ENCODE measurements at places on chromosomes 6 and 20. TPM values are rescaled to one million over a fixed set of nuclear protein-coding genes. Genes with fewer than 3 reads are reported as not detected.

GRCh38 chr6:104201557-104201956, 658.2 kb downstream of the HACE1 start:
- no peak overlapping the region for H3K4me3 ChIP-seq
- no peaks in the 10 kb centered on the region for H3K36me3 ChIP-seq
- no peaks in the 10 kb centered on the region for H3K27me3 ChIP-seq
- no peaks in the 10 kb centered on the region for H3K4me1 ChIP-seq
- no peak for DNase-seq
- H3K27ac ChIP-seq, result no peak overlapping the region

DNA sequence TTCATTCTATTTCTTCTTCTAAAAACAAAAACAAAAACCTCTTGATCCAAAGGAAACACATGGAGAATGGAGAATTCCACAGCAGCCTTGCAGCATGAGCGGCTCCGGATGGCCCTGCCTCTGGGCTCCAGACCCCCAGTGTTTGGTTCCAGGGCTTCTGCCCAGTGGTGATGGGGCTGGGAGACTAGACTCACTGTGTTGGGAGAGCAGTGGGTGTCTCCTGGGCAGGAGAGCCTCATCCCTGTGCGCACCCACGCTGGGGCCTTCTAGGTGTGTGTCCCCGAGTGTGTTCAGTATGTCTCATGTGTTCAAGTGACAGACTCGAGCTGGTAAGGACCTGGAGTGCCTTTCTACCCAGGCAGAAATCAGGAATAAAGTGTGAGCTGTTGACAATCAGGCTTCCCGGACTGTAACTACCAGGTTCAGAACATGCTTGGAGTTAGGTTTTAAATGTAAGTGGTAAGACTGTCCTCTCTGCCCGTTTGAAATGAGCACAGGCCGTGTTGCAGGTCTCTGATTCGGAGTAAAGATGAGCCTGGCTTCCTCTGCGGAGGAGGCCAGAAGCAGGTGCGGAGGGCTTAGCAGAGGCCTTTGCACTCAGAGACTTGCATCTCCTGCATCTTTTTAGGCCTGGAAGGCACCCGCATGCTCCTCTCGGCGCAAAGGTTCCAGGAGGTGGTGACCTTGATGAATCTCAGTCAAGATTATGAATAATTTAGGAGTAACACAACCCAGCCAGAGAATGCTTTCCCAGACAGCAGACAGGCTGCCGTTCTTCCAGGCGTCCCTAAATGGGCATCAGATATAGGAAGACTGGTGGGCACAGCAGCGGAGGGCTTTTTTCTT, 253.6 kb downstream of the CDH26 start:
- no peaks in the 10 kb centered on the region for H3K27me3 ChIP-seq
- H3K27ac ChIP-seq, result no peak overlapping the region
- H3K4me1 ChIP-seq, result no peaks in the 10 kb centered on the region
- no peak for DNase-seq
- H3K36me3 ChIP-seq, result no peaks in the 10 kb centered on the region
- H3K4me3 ChIP-seq, result no peak overlapping the region

DNA sequence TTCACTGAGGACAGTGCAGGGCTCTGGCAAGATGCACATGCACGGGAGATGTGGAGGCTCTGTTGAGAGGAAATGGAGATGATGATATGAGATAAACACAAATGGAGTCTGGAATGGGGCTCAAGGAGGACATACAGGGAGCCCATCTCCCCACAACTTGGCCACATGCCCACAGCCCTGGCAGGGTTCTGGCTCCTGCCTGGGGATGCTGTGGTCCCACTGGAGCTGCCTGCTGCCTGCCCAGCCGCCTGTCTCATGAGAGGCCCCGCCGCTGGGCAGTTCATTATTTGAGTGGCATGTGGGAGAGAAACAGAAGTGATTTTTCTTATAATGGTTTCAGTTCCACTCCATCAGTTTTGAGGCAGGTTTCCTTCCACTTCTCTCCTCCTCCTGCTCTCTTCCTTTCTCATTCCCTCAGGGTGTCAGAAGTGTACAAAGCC, 133.6 kb upstream of the TRAF3IP2 start:
- H3K27me3 ChIP-seq, result no peaks in the 10 kb centered on the region
- no peak overlapping the region for H3K4me3 ChIP-seq
- H3K27ac ChIP-seq, result no peak overlapping the region
- DNase-seq, result no peak
- peaks cover 10% of the 10 kb centered on the region for H3K4me1 ChIP-seq

RRAGD gene
- 40.4 TPM for total RNA-seq

PTK7 gene
- total RNA-seq, result 14.5 TPM

SLC22A16 gene
- 0.11 TPM for total RNA-seq

DNA sequence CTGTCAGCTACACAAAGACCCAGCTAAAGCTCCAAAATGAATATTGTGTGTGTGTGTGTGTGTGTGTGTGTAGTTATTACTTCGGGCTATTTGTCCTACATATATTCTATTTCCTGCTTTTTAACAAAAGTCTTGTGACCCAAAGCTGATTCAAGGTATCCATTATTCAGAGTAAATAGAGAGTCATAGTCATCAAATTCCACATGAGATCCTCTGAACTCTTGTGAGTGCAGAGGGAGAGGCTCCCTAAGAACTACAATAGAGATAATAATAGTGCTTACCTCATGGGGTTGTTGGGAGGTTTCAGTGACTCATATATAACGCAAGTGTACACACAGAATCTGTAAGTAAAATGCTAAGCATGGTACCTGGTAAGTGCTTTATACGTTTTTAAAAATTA, 95.6 kb upstream of the SHLD1 start:
- H3K4me1 ChIP-seq, result peaks cover 29% of the 10 kb centered on the region
- no peak for DNase-seq
- no peaks in the 10 kb centered on the region for H3K36me3 ChIP-seq
- peak overlapping the region; percentile 13 for H3K27ac ChIP-seq

FRK gene
- total RNA-seq, result 3.1 TPM

TOX2 gene
- 3.0 TPM for total RNA-seq

All from adrenal gland (tissue), 19 donors.